ENCODE measurements at places on chromosomes 12 and 14.

DNA sequence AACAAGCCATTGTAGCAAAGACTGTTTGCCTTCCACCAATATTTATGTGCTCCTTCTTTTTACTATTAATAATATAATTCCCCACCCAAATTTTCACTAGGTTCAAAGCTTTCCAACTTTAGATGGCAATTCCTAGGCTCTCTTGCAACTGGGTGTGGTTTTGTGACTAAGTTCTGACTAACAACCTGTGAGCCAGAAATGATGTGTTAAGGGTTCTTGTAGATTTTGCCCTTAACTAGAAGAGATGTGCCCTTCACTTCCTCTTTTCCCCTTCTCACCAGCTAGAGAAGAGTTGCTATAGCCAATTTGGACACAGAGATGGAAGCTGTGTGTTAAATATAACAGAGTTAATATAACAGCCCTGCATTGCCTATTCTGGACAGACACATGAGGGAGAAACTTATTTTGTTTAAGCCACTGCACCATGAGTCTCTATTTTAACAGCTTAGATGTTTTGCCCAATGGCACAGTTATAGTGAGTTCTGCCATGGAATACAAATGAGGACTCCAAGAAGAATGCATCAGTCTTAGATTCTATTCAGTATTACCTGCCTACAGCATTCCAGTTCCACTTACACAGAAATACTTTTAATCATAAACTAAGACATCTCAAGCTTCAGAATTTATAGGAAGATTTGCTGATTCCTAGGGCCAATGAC is 216.2 kb downstream of the DUSP6 start:
- DNase-seq: no peak

- DNase-seq: no peak
Observed at GRCh38 chr14:74697976-74698375, 14.9 kb downstream of the AREL1 start.

DNA sequence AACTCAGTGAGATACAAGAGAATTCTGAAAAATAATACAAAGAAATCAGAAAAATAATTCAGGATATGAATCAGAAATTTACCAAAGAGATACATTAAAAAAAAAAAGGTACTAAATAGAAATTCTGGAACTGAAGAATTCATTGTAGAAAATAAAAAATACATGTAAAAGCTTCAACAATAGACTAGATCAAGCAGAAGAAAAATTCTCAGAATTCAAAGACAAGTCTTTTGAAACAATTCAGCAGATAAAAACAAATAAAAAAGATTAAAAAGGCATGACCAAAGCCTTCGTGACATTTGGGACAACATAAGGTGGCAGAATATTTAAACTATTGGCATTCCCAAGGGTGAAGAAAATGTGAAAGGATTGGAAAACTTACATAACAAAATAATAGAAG is 133.1 kb upstream of the CNOT2 start:
- DNase-seq: no peak

DNA sequence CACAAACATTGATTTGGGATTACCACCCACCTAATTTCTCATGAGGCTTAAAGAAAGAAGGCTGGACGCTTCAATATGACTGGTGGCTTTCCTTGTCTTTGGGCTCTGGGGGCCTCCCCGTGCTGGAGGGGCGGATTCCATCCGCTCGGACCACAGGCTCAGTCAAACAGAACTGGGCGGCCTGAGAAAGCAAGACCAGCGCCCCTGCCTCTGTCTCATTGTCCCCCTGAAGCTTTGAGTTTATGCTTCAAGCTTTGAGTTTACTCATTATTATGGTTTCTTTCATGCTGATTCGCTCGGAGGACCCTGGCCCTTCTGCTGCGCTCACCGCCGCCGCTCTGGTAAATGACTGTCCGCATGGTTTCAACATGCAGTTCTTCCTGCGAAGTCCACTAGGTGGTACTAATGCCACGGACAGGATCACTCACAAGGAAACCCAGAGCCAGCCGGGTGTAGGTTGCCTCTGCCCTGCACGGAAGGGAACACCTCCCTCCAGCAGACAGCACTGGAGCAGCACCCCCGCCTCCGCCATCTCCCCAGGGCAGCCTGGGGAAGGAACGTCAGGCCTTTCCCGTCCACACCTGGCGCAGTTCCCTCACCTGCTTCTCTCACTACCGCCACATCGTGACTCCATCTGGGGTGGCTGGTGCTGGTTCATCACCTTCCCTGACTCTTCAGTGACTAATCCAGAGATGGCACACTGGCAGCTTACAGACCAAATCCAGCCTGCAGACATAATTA is 13.2 kb upstream of the TIGAR start:
- DNase-seq: peak; percentile 65

DNA sequence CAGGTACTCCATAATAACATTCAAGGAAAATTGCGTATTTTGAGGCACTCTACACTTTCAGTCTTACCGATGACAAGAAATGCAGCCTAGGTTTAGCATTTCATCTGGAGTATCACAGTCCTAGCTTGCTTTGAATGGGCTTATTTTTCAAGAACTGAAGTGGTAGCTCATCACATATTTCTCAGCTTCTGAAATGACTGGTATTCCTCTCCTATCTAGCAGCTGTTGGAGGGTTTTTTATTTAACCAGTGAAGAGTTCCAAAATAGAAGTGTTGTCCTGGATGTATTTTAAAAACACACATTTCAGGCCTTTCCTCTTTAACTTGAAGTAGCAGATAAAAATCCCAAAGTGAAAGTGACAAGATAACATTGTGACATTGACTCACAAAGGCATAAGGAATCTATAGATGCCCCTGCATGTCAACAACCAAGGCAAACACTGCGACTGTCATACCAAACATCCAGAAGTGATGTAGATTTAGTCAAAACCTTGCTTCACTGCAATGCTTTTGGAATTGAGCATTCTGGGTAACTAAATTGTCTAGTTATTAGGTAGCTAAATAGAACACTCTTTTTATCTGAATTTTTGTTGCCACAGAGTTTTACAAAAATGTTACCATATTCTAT is 182.2 kb upstream of the FBXO33 start:
- DNase-seq: no peak

- no peak for DNase-seq
Observed at GRCh38 chr12:1284611-1285010, 293.6 kb downstream of the ERC1 start.

GRCh38 chr12:74899031-74899829 is 310.4 kb downstream of the KCNC2 start:
- no peak for DNase-seq

- DNase-seq: no peak
Observed at GRCh38 chr12:109981311-109981710, 14.9 kb downstream of the GIT2 start.

DNA sequence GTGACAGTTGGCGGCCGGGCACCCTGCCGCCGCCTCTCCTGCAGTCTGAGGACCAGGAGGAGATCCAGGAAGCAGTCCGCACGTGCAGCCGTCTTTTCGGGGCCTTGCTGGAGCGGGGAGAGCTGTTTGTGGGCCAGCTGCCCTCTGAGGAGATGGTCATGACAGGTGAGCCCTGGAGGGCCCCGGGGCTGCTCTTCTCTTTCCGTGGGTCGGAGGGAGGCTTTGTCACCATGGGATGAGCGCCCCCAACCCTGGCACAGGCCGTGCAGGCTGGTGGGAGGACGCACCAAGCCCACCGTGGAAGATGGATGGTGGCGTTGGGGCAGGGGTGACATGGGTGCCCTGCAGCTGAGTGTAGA is 532 bp downstream of the NOC4L start:
- DNase-seq: no peak

- peak; percentile 92 for DNase-seq
Observed at GRCh38 chr14:103091041-103091882, 3.3 kb upstream of the EXOC3L4 start.

DNA sequence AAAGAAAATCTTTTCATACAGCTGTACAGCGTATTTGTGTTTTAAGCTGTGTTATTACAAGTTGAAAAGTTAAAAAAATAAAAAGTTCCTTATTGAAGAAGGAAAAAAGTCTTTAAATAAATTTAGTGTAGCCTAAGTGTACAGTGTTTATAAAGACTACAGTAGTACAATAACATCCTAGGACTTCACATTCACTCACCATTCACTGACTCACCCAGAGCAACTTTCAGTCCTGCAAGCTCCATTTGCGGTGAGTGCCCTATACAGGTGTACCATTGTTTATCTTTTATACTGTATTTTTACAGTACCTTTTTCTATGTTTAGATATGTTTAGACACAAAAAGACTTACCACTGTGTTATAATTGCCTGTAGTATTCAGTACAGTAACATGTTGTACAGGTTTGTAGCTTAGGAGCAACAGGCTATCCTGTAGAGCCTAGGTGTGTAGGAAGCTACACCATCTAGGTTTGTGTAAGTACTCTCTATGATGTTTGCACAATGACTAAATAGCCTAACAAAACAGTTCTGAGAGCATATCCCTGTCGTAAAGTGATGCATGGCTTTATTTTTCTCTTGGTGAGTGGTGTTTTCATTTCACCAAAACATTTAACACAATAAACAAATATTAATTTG is 275.2 kb downstream of the DACT1 start:
- DNase-seq: no peak

DNA sequence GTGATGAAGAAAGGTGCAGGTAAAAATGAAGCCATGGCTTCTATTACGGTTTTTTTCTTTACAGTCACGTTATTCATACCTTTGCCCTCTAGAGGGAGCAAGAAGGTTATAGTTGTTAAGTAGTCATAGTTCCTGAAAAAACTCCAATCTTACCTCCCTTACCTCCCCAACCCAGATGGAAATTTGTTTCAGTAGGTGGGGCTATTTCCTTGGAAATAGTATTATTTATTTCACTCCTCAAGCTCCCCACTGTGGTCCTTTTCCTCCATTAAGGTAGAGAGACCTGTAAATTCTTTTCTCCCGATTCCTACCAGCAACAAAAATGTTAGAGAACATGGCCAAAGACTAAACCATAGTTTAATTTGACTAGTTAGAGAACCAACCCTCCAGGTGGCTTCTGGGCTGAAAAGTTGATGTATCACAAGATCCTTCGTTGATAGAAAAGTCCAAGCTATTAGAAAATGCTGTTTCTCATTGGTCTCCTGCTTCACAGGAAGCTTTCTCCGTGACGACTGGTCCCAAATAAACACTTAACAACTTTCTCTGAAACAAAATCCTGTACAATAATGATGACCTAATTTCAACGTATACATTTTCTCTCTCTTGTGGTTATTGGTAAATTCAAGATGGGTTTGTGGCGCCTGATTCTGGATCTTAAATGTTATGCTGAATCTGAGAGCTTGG is 43.5 kb downstream of the TMX1 start:
- DNase-seq: peak; percentile 24

DNA sequence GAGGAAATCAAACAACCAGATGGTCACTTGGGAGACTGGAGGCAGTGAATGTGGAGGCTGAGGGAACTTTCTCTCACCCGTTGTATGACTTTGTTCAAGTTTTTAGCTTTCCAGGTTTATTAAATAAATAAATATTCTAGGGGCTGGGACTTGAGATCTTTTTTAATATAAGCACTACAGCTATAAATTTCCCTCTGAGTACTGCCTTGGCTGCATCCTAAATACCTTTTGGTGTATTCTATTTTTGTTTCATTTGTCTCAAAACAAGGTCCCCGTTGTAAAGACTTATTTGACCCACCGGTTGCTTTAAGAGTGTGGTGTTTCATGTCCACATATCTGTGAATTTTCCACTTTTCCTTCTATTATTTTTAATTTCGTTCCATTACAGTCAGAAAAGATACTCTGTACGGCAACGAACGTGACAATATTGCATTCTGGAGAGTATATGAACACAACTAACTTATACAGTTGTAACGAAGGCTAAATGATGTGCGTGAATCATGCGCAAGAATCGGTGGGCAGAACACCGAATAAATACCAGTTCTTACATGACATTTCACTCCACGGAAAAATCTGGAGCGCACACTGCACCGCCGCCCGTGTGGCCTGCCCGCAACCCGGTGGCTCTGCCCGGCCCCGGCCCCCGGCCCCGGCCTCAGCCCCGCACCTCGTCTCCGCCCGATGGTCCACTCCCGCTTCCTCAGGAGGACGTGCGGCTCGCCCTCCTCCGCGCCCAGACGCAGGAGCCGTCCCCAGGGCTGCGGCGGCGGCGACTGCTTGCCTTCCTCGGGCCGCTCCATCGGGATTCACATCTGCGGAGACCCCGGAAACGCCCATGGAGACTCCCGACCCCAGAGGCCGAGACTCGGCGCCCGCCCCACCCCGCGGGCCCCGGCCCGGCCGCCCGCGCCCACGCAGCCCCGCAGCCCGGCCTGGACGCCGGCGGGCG is 602 bp downstream of the CHFR start:
- DNase-seq: no peak

DNA sequence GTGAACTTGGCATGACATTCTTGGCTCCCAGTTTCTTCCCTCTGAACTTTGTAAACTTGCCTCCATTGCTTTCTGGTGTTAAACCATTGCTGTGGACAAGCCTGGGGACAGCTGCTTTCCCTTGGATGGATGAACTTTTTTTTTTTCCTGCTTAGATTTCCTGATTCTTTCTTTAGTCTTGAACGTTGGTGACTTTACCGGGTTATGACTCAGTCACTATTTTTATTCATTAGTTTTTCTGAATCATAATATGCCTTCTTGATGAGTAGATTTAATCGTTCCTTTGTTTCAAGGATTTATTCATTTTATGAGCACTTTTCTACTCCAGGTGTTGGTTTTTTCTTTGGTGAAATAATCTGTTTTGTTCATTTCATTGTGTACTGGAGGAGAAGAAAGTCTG is 155.0 kb upstream of the RTL1 start:
- no peak for DNase-seq

DNA sequence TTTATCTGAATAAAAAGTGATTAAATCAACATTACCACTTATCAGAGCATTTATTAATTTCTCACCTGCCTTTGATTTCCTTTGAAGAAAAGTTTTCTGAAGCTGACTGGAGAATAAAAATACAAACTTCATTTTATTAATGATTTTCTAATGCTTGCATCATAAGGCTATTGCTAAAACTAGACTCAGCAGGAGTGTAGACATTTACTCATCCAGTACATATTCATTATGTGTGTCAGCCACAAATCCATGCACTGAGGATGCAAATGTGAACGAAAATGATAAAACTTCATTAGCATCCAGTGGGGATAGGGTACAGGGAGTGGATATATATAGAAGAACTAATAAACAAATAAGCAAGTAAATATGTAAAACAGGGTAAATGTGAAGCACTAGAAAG is 74.6 kb downstream of the SLCO1B3 start:
- DNase-seq: no peak

DNA sequence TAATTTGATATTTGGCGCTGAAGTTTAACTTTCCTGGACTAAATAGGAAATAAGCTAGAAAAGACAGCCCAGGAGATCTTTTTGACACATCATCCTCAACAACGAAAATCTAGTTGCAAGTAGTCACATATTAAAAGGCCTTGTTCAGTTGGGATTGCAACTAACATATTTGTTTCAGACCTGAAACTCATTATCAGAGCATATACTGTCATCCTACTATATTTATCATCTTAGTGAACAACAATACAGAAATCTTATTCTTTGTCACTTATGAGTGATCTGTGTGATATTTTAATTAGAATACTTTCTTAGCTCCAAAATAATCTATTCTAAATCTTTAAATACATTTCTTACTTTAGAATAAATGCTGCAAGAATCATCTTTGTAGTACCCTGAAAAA is 72.1 kb downstream of the ELK3 start:
- no peak for DNase-seq

All from 8988T (cell line).